ENCODE measurements at places on chromosomes 16 and 17.

GRCh38 chr16:51147776-51148677 lies 3.0 kb downstream of the SALL1 start:
- no peak for DNase-seq

DNA sequence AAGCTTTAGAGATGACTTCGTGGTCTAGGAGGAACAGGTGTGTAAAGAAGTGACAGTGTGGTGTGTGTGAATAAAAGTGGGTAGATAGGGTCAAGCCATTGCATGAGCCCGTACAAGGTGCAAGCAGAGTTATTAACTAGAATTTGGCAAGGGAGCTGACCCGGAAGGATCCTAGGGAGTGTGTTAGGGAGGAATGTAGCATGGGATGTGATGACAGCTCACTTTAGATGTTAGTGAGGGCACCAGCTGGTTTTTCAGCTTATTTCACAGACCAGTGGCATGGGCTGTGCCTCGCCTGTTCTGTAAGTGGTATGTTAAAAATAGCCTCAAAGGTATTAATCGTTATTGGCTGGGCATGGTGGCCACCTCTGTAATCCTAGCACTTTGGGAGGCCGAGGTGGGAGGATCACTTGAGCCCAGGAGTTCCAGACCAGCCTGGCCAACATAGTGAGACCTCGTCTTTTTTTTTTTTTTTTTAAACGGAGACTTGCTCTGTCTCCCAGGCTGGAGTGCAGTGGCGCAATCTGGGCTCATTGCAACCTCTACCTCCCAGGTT lies 8.3 kb downstream of the ANKRD40CL start:
- DNase-seq, result no peak

- DNase-seq, result no peak
Observed at GRCh38 chr17:80539022-80539641, 5.5 kb upstream of the RPTOR start.

DNA sequence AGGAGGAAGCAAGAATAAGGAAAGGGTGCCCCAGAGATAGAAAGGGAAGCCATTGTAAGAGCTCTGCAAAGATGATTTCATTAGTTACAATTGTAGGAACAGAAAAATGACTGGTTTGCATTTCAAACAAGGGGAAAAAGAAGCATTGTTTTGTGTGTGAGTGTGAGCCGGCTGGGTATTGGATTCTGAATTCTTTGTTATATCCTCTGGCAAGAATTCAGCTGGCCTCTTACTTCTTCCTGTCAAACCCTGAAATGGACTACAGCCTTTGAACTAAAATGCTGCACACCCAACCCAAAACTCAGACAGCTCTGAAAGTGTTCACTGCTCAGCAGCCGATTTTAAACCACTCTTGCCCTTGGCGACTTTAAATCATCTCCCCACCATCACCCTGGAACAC lies 461.3 kb downstream of the PMP22 start:
- DNase-seq, result no peak

Measured in CD4-positive, alpha-beta T cell treated with Interleukin-6 at 100 ng/mL for 8 hours (primary cell).